ENCODE measurements at places on chromosomes 13 and 19.

DNA sequence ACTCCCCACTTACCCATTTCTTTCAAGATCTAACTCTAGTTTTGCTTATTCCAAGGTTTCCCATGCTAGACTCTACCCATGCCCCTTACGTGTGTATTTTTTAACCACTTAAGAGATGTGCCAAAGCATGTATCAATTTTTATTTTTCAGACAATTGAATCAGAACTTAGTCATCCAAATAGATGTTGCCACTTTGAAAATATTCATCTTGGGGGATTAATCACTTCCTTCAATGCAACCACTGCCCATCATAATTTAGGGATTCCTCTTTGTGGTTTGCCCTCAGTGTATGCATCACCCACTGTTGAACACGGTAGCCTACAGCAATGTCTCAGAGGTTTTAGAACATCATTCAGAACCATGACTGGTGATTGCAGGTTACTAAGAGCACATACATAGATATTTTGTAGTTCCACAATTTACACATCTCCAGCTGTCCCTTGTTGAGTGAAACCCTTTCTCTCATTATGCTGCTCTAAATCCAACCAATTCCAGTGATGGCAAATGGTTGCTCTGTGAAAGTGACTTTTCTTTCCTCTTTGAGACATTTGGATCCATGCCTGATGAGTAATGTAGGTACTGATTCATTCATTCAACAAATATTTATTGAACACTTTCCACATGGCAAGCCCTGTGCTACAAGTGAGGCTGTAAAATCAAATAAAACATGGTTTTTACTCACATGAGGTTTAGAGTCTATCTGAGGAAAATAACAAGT lies 60.6 kb upstream of the SERP2 start:
- no peak for DNase-seq

DNA sequence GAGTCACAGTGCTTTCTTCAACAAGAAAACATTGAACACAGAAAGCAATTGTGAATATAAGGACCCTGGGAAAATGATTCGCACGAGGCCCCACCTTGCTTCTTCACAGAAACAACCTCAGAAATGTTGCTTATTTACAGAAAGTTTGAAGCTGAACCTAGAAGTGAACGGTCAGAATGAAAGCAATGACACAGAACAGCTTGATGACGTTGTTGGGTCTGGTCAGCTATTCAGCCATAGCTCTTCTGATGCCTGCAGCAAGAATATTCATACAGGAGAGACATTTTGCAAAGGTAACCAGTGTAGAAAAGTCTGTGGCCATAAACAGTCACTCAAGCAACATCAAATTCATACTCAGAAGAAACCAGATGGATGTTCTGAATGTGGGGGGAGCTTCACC lies 15.7 kb downstream of the ZNF175 start:
- DNase-seq, result no peak

DNA sequence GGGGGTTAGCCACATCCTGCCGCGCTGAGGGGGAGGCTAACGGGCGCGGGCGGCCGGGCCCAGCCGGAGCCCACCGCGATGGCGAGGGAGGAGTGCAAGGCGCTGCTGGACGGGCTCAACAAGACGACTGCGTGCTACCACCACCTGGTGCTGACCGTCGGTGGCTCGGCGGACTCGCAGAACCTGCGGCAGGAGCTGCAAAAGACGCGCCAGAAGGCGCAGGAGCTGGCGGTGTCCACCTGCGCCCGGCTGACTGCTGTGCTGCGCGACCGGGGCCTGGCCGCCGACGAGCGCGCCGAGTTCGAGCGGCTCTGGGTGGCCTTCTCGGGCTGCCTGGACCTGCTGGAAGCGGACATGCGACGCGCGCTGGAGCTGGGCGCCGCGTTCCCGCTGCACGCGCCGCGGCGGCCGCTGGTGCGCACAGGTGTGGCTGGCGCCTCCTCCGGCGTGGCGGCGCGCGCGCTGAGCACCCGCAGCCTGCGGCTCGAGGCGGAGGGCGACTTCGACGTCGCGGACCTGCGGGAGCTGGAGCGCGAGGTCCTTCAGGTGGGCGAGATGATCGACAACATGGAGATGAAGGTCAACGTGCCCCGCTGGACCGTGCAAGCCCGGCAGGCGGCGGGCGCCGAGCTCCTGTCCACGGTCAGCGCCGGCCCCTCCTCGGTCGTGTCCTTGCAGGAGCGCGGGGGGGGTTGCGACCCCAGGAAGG lies 692 bp downstream of the RGS9BP start:
- DNase-seq, result peak; percentile 31

DNA sequence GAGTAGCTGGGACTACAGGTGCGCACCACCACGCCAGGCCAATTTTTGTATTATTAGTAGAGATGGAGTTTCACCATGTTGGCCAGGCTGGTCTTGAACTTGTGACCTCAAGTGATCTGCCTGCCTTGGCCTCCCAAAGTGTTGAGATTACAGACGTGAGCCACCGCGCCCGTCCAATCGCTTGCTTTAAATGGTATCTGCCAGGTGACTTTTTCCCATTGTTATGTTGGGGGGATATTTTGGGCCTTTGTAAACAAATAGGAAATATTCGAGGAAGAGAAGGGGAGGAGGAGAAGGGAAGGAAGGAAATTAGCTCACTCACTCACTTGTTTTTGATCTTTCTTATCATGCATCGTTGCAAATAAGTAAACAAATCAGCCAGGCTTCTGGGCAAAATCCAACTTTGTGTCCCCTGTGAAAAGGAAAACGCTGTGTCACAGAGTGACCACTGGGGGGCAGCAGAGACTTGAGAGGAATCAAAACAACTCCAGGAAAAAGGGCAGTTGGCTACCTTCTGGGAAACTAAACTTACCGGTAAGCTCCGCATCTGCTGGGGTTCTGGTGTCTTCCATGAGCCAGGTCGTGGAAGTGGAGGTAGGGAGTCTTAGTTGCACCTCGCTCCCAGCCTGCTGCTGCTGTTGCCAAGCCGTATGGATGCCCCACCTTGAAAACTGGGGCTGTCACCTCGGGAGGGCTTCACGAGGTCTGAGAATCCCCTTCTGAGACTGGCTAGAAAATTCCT lies 9.3 kb upstream of the RANBP3 start:
- peak; percentile 85 for DNase-seq

DNA sequence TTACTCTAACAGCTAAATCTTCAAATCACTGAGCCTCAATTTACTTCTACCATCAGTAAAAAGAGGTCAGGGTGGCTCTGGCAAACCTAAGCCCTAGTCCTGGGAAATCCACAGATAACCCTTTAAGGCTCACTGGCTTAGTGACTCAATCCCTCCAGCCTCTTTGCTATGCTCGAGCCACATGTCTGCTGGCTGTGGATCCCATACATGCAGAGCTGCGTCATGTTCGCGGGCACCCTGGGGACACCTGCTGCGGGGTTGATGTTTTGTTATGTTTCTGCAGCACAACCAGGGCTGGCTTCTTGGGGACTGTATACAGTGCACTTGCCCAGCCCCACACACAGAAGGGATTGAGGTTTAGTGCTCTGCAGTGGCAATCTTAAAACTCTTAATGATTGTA lies 41.6 kb upstream of the C13orf42 start:
- DNase-seq, result no peak

- no peak for DNase-seq
These were observed 101.1 kb upstream of the FRY start for GRCh38 chr13:31930490-31930889.

DNA sequence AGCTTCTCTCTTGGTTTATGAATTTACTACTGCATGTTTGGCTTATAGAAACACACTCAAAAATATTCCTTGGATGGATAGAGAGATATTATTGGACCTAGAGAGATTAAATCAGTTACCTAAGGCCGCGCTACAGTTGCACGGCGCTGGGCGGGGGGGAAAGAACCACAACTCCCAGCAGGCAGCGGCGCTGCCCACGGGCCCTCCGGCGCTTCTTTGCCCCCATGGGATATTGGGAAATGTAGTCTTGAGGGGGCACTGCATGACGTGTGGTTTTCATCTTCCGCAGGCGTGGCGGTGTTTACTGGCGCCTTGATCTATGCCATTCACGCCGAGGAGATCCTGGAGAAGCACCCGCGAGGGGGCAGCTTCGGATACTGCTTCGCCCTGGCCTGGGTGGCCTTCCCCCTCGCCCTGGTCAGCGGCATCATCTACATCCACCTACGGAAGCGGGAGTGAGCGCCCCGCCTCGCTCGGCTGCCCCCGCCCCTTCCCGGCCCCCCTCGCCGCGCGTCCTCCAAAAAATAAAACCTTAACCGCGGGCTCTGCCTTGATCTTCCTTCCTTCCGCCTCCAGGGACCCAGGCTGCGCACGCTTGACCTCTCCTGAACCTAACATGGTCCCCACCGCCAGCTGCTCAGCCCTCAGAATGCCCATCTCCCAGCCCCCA lies 4.8 kb downstream of the EMP3 start:
- peak; percentile 76 for DNase-seq

GRCh38 chr19:45774765-45775164 lies 5.7 kb upstream of the SIX5 start:
- peak; percentile 65 for DNase-seq

GRCh38 chr13:96229356-96229755 lies 139.4 kb downstream of the HS6ST3 start:
- DNase-seq, result peak; percentile 19

DNA sequence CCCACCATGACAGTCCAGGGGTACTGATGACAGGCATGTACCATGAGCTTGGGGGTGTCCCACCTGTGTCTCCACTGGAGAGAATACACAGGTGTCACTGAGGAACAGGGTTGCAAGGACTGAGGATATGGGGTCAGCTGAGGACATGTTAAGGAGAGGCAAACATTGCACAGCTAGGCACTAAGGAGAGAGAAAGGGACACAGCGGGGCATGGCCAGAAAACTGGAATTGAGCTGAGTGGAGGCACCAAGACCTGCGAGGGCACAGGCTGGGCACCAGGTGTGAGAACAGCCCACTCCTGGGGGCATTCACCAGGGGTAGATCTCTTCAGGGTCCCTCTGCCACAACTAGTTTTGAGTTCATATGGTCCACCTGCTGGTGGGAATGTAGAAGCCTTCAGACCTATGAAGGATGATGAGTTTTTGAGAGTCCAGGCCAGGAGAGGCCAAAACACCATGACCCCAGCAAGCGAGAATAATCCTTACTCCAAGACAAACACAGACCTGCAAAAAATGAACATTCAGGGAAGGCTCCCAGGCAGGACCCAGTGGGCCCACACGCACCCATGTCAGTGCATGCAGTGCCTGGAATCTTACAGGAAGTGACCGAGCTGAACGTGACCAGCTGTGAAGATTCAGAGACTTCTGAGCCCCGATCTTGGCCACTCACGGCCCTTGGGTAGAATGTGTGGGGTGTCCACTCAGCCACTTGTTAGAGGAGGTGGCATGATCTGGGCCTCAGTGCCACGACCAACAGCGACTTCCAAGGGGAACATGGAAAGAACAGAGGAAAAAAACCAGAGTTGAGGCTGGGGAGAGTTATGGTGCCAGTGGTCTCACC lies 1.4 kb upstream of the ZNF584 start:
- DNase-seq, result no peak

DNA sequence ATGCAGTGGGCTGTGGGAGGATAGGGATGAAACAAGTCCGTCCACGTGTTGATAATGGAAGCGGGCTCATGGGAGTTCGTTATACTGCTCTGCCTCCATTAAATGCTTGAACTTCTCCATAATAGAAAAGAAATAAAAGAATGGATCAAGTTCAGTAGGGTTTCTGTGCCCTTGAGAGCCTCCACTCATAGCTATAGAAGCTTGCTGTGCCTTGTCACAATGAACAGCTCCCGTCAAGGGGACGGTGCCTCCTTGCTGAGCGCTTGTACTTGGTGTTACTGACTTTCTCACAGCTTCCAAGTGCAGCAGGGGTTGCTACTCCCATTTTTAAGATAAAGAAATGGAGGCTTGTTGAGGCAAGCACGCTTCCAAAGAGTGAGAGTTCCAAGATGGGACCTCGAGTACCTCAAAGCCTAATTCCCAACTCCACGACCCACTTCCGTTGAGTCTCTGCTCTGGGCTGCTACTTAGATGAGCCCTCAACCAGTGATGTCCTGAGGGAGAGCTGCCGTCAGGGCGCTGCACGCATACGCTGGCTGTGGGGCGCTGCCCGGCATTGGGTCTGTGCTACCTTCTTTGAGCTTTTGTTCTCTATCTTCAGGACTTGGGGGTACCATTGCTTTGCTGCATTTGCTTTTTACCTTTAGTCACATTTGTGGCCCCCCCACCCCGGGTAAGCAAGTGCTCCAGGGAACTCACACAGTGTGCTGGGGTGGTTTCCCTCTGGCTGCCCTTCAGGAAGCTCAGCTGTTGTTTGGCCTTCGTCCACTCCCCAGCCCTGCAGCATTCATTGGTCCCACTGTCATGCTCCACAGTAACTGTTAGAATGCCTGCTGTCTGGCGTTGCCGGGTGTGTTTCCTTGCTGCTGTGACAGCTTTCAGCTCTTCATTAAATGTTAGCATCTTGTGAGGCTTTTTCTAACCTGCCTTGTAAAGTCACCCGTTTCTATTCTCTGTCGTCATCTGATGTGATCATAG lies 9.5 kb downstream of the SNRNP70 start:
- no peak for DNase-seq

DNA sequence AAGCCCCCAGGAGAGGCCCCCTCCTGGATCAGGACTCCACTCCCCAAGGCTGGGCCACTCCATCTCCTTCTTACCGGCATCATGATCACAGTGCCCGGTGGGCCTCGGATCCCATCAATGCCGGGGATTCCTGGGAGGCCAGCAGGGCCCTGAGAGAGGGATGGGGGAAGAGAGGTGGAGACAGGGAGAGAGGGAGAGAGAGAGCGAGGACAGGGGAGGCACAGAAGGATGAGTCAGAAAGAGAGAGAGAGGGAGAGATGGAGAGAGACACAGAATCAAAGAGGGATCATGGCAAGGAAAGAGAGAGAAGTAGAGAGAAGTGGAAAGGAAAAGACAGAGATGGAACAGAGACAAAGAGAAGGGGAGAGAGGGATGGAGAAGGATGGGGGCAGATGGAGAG lies 13.8 kb downstream of the COL5A3 start:
- no peak for DNase-seq

DNA sequence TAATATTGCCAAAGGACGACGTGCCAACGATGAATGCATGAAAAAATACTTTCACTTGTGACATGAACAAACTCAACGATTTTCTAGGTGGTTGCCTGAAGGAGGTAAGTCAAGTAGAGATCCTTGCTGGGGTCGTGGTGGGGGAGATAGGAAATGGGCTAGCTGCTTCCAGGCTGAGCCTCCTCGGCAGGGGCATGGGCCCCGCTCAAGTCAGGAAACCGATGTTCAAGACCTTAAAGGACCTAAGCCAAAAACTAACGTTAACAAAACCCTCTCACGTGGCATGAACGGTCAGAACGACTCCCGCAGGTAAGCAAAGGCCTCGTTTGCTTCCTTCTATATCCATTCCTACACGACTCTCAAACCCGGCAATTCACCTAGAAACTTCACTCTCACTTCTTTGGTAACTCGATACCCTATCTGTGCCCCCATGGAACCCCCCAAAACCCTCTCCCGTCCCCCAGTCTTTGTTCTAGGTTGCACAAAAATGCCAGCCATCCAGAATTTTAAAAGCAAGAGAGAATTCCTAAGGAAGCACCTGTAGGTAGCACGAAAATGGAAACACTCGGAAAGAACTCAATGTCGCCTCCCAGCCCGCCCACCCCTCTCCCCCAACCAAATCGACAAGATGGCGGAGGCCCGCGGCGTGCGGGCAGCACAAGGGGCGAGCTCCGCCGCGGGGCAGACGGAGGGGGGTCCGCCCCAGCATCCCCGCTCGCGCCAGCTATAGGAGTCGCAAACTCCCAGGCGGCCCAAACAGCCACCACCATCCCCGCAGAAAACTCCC lies 13.6 kb downstream of the ACP4 start:
- DNase-seq, result peak; percentile 64

- no peak for DNase-seq
These were observed 929.0 kb downstream of the SLITRK6 start for GRCh38 chr13:84870190-84870589.

- DNase-seq, result no peak
These were observed 245.1 kb downstream of the LMO7 start for GRCh38 chr13:75881109-75881775.

GRCh38 chr13:73731564-73731963 lies 402.6 kb downstream of the KLF12 start:
- peak; percentile 23 for DNase-seq
